Omental fat pad (tissue), 4 donors: ENCODE measurements at places on chromosomes 7 and 10. TPM values are rescaled to one million over a fixed set of nuclear protein-coding genes. Genes with fewer than 3 reads are reported as not detected.

DNA sequence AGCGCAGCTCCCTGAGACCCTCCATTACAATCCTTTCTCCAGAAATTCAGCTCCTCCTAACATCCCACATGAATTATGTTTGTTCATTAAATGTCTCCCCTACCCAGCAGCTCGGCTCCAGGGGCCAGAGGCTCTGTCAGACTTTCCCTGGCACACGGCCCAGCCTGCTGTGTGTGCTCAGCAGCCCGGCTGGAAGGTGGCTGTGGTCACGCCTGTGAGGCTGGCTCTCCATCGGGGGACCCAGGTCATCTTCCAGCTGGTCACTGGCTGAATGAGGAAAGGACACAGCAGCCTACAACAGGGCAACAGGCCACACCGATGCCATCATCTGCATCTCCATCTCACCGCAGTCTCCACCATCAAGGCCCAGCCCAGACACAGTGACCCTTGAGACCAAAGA, 219.8 kb downstream of the MAD1L1 start:
- no peak for DNase-seq

- no peak for DNase-seq
Measured at GRCh38 chr10:76403912-76404311, 972.5 kb downstream of the LRMDA start.

Gene ZNF680
- 13.8 TPM for total RNA-seq

Gene TM9SF3
- total RNA-seq: 75.5 TPM

Gene CALCR
- 0.24 TPM for total RNA-seq

Gene ITPRID1
- total RNA-seq: not detected

Gene TAS2R4
- 0.88 TPM for total RNA-seq

DNA sequence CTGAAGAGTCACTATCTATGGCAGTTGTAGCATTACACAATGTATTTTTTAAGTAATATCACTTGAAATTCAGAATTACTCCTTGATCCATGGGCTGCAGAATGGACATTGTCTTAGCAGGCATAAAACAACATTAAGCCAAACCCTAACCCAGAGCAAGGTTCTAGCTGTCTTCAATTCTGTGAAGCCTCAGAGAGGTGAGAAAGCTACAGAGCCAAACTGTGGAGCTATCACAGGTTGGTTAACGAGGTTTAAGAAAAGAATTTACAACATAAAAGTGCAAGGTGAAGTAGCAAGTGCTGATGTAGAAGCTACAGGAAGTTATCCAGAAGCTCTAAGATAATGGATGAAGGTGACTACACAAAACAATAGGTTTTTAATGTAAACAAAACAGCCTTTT, 582.7 kb upstream of the POT1 start:
- no peak for DNase-seq

- DNase-seq: no peak
Measured at GRCh38 chr10:102796407-102797176, 40.6 kb downstream of the CYP17A1 start.

- no peak for DNase-seq
Measured at GRCh38 chr10:75505840-75506506, 74.5 kb downstream of the LRMDA start.

DNA sequence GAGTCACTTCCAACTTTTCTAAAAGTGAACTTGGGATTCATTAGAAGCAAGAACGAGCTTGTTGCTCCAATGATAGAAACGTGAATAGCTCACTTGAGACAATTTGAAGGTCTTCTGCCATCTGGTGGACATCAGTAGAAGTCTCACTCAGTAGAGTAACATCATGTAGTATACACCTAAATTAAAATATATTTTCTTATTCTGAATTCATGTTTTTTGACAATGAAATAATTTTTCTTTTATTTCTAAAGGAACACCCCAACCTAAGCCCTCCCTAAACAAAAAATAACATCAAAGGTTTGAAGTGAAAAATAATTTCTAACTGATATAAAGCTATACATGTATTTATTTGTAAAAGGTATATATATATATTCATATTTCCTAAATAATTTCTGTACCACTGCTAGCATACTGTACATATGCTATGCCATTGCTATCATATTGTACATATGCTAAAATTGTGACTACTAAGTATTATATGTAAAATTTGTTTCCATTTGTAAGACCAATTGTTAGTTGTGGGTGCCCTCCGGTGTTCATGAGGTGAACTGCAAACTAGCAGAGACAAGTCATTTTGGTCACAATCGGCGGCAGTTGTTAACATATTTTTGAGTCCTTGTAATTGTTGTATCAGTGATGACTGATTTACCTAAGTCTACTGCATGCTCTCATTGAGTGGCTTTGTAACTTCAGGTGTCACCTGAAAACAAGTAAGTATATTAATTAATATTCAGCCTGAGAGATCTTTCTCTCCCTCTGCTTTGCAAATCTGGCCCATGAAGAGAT, 121.9 kb downstream of the PTPRZ1 start:
- peak; percentile 31 for DNase-seq
